T-helper 1 cell (primary cell): ENCODE measurements at places on chromosomes 4 and X.
A peak's percentile ranks its signal among the peaks of the same experiment; 100 is the strongest.

- DNase-seq = no peak
Observed at GRCh38 chr4:173138624-173139023, 30.0 kb upstream of the GALNT7 start.

DNA sequence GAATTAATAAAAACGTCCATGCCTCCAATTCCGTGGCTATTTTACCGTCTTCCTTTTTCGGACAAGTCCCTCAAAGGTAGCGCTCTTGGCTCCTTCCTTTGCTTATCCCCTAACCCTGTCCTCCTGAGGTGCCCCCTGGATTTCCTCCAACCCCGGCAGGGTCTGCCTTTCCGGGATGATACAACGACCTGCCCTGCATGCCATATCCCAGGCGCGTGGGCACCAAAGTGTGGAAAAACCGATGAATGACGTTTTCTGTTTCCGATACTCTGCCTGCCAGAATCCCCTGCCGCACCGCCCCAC, 706 bp upstream of the CSTF2 start:
- no peak for DNase-seq

- no peak for DNase-seq
Observed at GRCh38 chr4:14918336-14918735, 83.9 kb upstream of the CPEB2 start.

DNA sequence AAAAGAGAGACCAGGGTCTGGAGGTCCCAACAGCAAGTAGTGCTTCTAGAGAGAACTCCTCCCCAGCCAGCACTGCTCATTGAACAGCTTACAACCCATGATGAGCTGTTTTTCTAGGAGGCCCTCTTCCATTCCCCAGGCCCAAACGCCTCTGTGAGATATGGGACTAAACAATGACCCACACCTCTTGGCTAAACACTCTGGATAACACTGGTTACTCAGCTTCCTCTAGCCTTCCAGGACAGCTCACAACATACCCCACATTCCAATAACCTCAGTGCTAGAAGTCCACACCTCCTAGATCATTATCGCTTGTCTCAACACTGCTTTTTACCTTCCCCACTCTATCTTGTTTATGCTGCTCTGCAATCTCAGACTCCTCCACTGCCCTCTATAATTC, 35.4 kb upstream of the PGRMC2 start:
- no peak for DNase-seq

- DNase-seq = no peak
Observed at GRCh38 chr4:96558466-96558865, 718.6 kb downstream of the PDHA2 start.

DNA sequence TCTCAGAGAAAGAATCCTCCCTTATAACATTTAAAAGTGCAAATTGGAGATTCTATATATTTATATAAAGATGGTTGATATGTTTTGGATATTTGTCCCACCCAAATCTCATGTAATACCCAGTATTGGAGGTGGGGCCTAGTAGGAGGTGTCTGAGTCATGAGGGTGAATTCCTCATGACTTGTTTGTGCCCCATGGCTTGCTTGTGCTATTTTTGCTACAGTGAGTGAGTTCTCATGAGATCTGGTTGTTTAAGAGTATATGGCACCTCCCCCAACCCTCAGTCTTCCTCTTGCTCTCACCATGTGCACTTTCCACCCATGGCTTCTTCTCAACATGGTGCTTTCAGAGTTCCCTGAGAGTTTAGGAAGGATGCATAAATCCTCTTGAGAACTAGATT, 9.5 kb upstream of the ANKRD50 start:
- DNase-seq = no peak

- peak; percentile 23 for DNase-seq
Observed at GRCh38 chrX:68511255-68511654, 12.4 kb downstream of the YIPF6 start.

DNA sequence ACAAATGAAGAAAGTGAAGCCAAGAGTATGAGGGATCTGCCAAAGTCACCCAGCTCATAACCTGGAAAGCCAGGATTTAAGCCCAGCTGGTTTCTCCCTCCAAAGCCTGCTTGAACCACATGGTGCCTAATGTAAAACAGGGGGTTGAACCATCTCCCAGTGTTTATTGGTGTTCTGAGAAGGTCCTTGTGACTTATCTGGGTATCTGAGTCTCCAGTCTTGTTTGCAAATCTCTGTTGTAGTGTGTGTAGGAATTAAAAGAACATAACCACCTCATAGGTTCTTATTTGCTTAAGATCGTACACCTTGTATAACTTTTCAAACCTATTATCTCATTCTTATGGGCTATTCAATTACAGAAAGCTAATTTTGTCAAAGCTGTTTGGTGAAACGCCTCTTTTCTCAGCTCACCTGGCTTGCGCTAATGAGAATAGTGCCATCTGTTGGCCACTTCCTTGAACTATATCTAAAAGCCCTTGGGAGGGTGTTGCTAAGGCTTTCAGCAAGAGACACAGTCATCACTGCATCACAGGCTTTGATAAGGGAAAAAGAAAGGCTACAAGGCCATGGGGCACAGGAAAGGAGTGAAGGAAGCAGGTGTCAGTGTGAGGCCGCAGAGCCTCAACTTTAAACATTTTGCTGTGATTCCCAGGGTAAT, 34.0 kb downstream of the ETDB start:
- peak; percentile 12 for DNase-seq

DNA sequence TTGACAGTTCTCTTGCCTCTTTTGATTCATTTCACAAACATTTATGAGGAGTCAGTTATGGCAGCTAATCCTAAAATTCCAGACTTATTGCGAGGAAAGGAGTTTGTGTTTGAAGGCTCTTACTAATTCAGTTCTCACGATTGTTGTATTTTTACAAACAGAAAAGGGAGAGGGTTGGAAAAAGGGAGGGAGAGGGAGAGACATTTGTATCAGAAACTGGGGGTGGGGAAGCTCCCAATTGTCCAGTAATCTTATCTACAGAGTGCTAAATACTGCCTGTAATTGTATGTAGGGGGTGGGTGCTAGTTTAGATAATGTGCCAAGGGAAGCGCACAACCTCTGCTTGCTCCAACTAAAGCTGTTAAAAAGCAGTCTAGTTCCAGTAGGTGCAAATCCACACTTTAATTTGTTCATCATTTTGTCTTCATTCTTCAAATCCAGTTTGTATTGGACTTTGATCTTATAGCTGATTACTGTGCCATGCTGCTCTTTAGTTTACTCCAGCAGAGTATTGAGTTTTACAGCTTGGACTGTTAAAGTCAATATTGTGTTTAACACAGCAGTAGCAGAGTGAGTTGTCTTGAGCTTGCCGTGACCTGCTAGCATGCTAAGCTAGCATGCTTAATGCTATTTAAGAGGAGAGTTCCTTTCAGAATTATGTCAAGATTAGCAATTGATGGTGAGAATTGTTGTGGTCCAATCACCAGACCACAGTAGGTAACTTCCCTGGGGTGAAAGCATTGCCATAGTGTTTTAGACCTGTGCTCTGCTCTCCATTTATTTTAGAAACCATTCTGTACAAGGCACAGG, 13.9 kb downstream of the FNIP2 start:
- DNase-seq = no peak

DNA sequence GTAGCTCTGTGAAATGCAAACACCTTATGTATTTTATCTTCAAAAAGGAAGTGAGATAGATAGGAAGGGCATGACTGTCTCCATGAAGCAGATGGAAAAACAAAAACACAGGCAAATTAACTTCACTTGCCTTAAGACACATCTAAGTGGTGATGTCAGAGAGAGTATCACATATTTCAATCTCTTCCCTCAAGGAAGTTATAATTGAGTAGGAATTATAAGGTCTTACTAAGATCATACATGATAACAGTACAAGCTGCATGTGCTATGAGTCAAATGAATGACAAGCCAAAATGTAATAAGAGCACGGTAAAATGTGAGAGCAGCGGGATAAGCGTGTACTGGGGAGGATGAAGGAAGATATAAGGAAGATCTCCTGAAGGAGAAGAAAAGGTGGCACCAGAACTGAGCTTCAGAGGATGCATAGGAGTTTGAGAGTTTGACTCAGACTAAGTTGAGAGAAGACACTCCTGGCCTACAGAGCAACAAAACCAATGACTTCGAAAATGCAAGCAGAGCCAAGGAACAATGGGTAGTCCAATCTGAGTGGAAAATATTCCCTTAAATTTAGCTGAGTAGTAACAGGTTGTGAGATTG, 43.3 kb upstream of the GALNT7 start:
- no peak for DNase-seq

DNA sequence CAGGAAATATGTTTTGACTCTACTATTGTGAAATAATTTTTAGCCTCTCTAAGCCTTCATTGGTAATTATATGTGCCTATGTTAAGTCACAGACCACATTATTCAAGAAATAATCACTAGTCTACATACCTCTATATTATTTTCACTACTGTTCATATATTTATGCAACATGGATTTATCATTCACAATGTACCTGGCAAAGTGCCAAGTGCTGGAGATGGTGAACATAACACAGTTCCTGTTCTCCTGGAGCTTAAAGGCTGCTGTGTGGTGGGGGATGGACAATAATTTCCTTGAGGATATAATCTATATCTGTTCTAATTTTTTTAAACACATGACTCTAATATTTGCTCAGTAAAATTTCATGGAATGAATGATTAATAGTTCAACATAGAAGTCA, 527.7 kb upstream of the CXorf51A start:
- no peak for DNase-seq

GRCh38 chr4:25875281-25875745, 12.5 kb upstream of the SEL1L3 start:
- no peak for DNase-seq

GRCh38 chr4:61938250-61938846, 738.2 kb downstream of the ADGRL3 start:
- DNase-seq = no peak

- DNase-seq = no peak
Observed at GRCh38 chrX:115413246-115413878, 123.8 kb downstream of the LUZP4 start.

- DNase-seq = no peak
Observed at GRCh38 chrX:7233580-7234406, 85.8 kb upstream of the PUDP start.

GRCh38 chr4:116668190-116668589, 417.2 kb downstream of the TRAM1L1 start:
- no peak for DNase-seq

- no peak for DNase-seq
Observed at GRCh38 chr4:12827966-12828365, 656.2 kb downstream of the RAB28 start.

GRCh38 chrX:85573801-85574200, 194.3 kb upstream of the POF1B start:
- no peak for DNase-seq

- no peak for DNase-seq
Observed at GRCh38 chr4:153519687-153520086, 53.5 kb downstream of the TMEM131L start.

DNA sequence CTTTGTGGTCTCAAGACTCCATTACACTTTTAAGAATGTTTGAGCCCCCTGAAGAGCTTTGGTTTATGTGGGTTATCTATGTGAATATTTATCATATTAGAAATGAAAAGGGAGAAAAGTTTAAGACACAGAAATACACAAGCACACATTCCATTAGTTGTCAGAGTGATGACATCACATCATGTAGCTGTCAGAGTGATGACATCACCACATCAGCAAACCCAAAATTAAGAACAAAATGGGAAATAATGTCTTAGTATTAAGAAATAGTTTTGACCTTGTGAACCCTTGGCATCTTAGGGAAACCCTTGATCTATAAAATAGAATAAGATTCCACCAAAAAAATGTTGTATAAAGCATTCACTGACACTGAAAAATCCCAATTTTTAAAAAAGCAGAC, 195.9 kb downstream of the TSPAN5 start:
- DNase-seq = no peak

DNA sequence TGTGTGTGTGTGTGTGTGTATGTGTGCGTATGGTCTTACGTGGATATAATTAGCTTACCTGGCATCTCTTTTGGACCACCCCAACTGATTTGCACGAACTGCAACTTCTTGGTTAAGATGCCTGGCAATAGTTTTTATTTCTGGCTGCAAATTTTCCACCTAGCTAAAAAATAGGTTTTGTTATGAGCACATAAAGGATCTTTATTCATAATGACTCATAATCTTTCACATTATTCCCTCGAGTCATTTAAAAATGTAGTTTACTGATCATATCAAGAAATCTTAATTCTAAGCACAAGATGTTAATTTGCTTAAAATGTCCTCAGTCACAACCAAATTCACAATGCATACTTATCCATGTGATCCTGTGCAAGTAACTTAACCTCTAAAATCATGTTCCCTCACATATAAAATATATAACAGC, 1.5 kb downstream of the COX18 start:
- no peak for DNase-seq

DNA sequence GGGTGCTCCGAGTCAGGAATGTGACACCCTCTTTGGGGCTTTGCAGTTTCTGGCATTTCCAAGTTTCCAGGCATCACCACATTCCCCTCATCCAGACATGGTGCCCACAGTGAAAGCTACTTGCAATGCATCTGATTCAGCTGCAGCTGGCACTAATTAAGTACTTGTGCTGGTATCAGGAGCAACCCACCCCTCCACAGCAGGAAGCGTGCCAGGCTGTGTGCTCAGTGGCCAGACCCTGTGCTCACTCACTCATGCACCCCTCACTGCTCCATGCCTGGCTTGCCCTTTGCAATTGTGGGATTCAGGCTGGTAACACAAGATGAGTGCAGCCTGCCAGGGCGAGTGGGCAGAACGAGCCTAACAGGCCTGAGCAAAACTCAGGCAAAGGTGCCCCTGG, 271.2 kb downstream of the EPHA5 start:
- no peak for DNase-seq

GRCh38 chr4:168129046-168129772, 36.9 kb downstream of the ANXA10 start:
- DNase-seq = no peak

- DNase-seq = no peak
Observed at GRCh38 chrX:97389761-97390192, 506.1 kb downstream of the RPA4 start.

- DNase-seq = no peak
Observed at GRCh38 chr4:73698217-73698616, 42.2 kb upstream of the CXCL8 start.

GRCh38 chr4:183295711-183296110, 24.4 kb downstream of the CLDN22 start:
- no peak for DNase-seq

DNA sequence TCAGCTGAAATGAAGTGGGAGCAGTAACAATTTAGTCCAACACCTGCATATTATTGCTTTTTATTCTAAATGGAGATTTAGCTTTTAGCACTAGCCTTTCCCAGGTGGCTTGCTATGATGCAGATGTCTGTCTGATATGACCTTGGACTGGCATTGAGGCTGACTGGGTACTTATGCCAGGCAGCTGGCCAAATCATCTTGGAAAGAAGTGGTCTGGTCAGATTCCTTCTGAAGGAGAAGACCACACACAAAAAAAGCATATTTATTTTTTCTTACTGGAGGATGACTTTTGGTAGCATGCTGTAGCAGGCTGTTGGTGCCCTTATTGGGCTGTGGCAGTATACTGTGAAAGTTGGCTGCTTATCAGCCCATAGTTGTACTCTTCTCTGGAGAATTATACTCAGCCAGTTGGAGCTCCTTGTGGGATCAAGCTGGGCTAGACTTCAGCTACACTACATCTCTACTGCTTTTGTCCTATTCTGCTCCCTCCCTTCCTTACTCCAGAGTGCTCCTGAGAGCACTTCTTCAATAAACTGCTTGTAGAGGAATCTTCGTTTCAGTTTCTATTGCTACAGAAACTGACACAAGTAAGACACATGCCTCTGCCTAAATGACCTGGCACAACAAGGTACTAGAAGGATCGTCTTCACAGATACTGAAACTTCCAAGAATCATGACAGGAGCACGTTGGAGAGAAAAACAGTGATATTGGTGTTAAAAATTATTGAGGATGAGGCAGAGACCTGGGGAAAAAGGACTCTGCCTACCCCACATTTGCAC, 196.8 kb upstream of the RPS6KA3 start:
- DNase-seq = no peak

GRCh38 chr4:77174426-77174825, 17.4 kb downstream of the CCNG2 start:
- no peak for DNase-seq
